ENCODE measurements at places on chromosomes 4 and X.

- no peak for DNase-seq
Observed at GRCh38 chr4:68658672-68659071, 11.8 kb downstream of the UGT2B15 start.

- no peak for DNase-seq
Observed at GRCh38 chr4:74364256-74364651, 691 bp upstream of the EREG start.

DNA sequence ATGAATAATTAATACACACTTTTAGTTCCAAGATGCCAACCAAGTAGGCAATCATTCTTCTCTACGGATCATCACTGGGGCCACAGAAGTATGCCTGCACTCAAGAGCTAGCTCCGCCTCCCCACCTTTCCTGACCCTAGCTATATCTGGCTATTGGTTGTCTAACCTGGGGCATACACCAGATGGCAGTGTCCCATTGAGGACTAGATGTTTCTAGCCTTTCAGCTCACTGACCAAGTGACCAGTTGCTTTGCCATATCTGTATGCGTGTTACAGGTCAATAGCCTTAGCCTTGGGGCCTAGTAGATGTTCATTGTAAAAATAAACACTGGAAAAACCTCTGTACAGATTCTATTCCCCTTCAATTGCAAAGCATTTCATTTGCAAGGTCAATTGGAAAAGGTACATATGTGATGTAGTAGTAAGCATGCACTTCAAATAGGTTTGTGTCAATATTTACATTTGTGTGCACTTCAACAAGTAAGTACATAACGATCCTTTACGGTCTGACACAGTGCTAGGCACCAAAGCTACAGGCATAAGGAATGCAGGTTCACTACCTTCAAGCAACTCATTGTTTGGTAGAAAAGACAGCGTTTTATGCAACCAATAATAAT, 521.7 kb downstream of the PPARGC1A start:
- no peak for DNase-seq

- no peak for DNase-seq
Observed at GRCh38 chr4:186607490-186607889, 52.1 kb upstream of the MTNR1A start.

GRCh38 chr4:184951668-184952160, 66.6 kb upstream of the HELT start:
- DNase-seq = no peak

DNA sequence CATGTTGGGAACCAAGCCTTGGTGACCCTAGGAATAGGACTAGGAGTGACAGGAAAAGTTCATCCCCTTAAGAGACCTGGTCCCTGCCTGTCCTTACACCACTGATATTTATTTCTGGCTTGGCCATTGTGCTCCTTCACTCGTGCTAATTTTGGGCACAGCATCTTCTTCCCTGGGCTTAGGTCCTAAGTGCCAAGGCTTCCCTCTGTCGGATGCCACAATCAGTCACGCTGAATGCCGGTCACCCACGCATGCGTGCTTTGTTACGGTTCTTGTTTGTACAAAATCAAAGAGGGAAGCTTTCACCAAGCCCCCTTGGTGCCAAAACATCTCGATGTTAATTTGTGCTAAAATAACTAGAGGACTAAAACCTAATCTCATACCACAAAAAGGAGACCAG, 17.4 kb upstream of the MAP3K15 start:
- DNase-seq = no peak

GRCh38 chrX:69603566-69604194, 12.2 kb upstream of the EDA start:
- DNase-seq = no peak
